ENCODE measurements at places on chromosomes 2 and 18.

- DNase-seq = no peak
Measured at GRCh38 chr2:82428251-82428650, 2030.8 kb downstream of the SUCLG1 start.

DNA sequence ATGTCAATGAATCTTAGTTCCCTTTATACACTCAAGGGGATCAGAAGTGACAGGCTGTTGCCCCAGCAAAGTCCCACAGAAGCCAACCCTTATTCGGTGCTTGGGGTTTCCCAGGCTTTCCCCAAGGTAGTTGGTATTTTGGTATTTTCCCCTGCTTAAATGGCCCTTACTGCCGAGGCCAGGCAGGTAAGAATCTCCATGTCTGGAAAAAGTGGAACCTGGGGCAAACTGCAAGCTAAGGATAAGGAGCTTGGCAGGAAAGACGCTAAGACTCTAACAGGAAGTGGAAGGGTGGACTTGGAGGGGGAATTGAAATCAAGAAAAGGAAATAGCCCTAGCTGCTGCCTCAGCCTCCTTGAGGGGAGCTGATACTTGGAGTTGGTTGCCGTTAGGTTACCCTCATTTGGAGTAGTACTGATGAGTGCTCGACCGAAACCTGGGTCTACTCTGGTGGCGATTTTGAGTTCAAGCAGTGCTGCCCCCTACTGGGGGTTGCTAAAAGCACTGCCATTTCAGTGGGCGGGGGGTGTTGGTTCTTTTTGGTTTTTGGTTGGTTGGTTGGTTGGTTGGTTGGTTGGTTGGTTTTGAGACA is 3.3 kb upstream of the GPBAR1 start:
- peak; percentile 74 for DNase-seq

- no peak for DNase-seq
Measured at GRCh38 chr2:86031151-86031550, 74.5 kb downstream of the POLR1A start.

DNA sequence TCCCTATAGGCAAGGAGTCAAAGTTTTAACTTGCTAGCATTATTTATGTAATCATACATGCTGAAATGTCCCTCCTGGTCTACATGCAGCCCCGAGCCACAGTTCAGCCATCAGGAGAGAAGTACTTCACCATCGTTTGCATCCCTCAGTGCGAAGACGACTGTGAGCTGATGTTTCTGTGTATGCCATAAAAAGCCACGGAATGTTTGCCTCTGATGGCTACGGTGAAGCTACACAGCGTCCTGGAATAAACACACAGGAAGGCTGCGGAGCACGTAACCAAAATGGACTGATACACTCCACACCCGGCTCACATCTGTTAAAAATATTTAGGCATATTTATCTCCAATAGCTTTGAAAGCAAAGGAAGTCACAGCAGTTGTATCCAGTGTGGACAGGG is 4.3 kb upstream of the SALL3 start:
- DNase-seq = no peak

- DNase-seq = no peak
Measured at GRCh38 chr18:55861266-55861665, 273.3 kb upstream of the TCF4 start.

- DNase-seq = no peak
Measured at GRCh38 chr2:196792865-196793264, 6.6 kb downstream of the GTF3C3 start.

DNA sequence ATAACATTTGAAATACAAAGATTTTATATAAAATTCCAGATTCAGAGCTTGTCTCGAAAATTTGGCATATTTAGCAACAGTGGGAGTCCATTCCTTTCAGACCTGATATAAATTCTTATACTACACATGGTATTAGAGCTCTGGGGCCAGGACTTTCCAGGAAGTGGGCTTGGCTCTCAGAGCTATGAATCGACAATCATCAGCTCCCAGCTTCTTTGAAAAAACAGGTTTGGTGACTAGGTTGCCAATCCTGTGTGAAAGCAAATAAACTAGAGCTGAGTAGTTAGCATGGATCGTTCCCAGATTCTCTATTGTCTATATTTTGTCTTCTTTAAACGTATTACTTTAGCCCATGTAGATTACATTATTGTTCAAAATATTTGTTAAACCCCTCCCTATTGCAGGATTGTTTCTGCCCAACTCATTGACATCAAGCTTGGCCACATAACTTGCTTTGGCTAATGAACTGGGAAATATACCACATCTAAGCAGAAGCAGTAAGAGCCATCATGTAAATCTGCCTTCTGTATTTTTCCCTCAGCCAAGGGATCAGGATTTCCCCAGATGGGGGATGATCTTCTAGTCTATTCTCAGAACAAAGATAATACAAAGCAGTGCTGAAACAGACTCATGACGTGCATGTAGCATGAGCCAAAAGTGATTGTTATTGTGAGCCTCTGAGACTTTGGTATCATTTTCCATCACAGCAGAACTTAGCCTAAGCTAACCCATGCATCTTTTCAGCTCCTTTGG is 105.4 kb downstream of the KCNH7 start:
- DNase-seq = no peak

DNA sequence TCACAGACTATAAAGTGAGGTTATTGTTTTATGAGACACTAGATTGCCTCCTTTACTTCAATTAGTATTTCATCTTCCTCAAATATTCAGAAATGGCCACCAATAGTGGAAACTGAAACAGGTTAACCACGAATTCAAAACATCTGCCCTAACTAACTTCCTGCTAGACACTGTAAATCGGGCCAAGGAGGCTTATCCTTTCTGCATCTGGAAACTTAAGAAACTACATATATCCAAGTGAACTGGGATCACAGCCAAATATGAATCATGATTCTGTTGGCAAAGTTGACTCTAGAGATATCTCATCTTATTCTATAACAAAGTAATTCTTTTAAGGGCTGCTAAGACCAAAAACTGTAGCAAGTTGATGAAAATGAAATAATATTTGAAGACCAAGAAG is 136.6 kb upstream of the ZC3H15 start:
- DNase-seq = no peak

DNA sequence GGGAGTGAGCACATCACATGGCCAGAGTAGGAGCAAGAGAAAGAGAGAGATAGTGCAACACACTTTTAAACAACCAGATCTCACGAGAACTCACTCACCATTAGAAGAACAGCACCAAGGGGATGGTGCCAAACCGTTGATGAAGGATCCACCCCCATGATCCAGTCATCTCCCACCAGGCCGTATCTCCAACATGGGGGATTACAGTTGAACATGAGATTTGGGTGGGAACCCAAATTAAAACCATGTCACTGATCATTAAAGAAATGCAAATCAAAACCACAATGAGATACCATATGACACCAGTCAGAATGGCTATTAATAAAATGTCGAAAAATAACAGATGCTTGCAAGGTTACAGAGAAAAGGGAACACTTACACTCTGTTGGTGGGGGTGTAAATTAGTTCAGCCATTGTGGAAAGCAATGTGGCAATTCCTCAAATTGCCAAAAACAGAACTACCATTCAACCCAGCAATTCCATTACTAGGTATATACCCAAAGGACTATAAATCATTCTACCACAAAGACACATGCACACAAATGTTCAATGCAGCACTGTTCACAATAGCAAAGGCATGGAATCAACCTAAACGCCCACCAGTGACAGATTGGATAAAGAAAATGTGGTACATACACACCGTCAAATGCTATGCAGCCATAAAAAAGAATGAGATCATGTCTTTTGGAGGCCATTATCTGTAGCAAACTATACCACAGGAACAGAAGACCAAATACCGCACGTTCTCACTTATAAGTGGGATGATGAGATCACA is 137.1 kb downstream of the COL6A3 start:
- DNase-seq = no peak

- no peak for DNase-seq
Measured at GRCh38 chr18:79542876-79543750, 136.5 kb upstream of the CTDP1 start.

- no peak for DNase-seq
Measured at GRCh38 chr18:48937869-48938750, 12.7 kb downstream of the SMAD7 start.

DNA sequence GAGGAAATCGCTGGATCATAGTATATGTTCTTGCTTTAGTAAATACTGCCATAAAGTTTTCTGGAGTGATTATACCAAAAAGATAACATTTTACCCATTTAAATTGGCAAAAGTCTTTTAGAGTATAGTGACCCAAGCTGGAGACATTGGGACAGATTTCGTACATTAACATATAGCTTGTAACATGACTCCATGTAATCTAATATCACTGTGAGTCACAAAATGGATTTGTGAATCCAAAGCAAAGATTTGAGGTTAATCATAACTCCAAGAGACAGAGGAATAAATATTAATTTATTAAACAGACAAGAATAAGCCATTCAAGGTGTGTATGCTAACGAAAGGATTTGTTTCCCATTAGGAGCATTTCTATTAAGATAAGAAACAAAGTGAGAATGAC is 45.0 kb upstream of the RMP24 start:
- DNase-seq = no peak

DNA sequence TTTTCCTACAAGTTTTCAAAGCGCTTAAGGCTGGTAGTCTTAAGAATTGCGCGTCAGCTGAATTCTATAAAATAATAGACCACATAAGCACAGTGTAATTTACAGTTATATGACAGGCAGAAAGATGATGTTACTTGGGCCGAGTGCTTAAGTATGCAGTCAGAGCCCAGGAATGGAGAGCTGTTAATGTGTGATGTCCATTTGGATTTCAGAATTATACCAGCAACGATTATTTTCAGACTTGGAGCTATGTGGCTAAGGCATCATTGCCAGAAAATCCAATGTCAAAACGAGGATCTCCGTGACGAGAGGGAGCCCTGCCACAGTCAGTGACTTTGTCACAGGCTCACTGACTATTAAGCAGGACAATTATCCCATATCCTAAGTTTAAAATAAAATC is 3.4 kb downstream of the KLF7 start:
- no peak for DNase-seq

- no peak for DNase-seq
Measured at GRCh38 chr18:48855422-48856377, 95.1 kb downstream of the SMAD7 start.

- DNase-seq = no peak
Measured at GRCh38 chr18:6752202-6752860, 22.8 kb downstream of the ARHGAP28 start.

GRCh38 chr18:46950064-46950656 is 32.8 kb downstream of the KATNAL2 start:
- no peak for DNase-seq

DNA sequence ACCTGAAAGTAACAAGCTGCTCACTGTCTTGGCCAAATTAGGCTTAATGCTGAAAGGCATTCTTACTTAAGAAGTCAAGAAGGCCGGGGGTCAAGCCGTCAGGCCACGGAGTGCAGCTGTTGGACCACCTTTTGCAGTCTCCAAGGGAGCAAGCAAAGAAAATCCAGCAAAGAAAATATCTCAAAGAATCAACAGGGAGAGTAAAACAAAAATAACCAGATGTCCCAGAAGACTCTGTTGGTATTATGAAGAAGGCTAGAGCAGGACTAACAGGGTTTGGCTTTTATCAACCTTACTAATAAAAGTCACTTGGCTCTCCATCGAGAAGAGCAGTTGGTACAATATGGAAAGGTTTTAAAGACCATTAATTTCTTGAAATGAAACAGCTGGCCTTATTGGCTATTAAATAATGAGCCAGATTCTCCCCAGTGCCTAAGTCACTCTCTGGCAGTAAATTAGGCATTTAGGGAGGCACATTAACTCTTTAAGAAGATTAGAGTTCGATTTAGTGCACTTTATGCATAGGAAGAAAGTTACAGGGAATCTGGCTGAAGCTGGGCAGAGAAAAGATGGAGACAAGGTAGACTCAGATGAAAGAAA is 110.8 kb upstream of the NRP2 start:
- DNase-seq = no peak

- DNase-seq = no peak
Measured at GRCh38 chr2:98522854-98523253, 78.2 kb downstream of the INPP4A start.

DNA sequence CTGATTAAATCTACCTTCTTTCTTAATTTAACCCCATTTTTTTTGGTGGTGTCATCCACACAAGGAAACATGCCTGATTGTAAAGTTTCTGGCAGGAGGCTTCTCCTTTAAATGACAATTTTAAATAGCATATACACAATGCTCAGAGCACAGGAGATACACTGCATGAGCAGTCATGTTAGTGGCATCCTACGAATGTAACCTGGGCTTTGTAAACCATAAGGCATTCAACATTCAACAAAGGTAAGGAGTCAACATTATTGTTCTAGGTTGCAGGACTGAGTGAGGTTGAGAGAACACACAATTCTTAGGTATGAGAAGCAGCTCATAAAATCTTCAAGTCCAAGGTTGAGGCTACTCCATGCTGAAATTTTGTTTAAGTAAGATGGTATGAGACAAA is 266.6 kb upstream of the SIX2 start:
- DNase-seq = no peak

- no peak for DNase-seq
Measured at GRCh38 chr2:20040489-20041172, 10.8 kb downstream of the LAPTM4A start.

DNA sequence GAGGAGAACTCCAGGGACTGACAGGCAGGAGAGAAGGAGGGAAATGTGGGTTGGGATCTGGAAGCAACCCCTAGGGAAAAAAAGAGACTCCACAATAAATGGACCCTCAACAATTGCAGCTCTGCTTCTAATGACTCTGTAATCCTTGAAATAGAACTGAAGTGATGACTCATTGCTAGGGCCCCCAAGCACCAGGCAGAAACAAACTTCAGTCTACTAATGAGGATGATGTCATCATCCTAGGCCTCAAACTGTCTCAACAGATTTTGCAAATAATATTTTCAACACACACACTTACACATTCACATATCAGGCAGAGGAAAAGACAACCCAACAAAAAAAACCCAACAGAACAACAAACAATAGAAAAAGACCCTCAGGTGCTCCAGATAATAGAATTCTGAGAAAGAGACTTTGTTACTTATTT is 143.3 kb downstream of the HDAC4 start:
- no peak for DNase-seq

GRCh38 chr2:133690780-133691179 is 122.5 kb upstream of the NCKAP5 start:
- no peak for DNase-seq

DNA sequence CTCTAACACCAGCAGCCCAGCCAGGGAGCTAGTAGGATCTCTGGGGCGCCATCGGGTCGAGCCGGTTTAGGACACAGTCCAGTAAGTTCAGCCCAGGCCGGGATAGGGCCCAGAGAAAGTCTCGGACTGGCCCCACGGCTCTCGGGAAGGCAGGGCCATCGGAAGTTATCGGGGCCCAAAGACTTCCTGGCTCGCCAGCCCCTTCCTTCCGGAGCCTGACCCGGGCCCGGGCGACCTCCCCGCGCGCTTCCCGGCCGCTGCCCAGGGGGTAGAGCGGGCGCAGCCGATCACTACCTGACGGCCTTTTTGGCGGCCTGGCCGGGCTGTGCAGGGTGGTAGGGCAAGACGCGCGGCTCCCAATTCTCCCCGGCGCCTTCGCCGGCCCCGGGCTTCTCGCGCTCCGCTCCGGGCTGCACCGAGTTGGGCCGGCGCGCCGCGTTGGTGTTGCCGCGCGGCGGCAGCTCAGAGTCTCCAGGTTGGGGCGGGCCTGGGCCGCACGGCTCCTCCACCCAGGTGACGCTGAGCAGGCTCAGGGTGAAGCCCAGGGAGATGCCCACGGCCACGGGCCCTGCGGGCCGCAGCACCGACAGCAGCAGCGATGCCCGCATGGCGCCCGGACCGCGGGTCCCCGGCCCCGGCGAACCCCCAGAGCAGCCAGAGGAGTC is 546 bp downstream of the CHPF start:
- no peak for DNase-seq
